ENCODE measurements at places on chromosomes 13 and 19.

DNA sequence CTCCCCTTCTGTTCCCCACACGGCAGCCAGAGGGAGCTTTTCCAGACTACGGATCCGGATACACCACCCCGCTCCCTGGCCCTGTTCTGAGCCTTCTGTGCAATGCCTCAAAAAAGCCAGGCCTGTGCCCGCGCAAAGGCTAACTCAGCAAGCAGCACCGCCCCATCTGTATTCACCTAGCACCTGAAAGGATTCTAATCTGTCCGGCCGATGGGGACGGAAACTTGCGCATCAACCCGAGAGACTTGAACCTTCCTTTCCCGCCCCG lies 589 bp downstream of the ZBTB45 start:
- DNase-seq: peak; percentile 80

- DNase-seq: no peak
Observed at GRCh38 chr13:72804301-72804700, 22.4 kb downstream of the PIBF1 start.

- no peak for DNase-seq
Observed at GRCh38 chr13:41563984-41564365, 106.6 kb downstream of the RGCC start.

- no peak for DNase-seq
Observed at GRCh38 chr13:67223024-67223423, 7.1 kb downstream of the PCDH9 start.

DNA sequence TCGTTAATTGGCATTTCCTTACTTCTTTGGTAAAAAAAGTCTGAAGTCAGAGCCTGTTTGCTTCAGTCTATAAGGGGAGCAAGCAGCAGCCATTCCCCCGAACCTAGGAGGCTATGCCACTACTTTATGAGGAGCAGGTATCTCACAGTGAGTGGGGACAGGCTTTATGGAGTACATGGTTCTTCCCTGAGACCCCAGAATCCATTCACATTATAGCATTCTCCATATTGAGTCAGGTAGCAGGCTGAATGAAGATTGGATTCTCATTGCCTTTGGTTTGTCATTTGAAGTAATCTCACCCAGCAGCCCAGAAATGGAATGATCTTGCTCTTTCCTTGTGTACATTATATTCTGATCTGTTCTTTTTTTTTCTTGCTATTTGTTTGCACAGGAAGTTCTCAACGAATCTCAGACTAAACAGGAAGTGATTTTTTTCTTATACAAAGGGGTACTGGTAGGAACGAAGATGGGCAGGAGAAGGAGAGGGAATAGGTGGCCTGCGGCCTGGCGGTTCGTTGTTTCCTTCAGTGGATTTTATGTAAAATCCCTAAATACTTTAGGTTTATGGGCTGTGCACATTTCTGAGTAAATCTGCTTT lies 74.4 kb downstream of the ARHGAP35 start:
- DNase-seq: no peak

DNA sequence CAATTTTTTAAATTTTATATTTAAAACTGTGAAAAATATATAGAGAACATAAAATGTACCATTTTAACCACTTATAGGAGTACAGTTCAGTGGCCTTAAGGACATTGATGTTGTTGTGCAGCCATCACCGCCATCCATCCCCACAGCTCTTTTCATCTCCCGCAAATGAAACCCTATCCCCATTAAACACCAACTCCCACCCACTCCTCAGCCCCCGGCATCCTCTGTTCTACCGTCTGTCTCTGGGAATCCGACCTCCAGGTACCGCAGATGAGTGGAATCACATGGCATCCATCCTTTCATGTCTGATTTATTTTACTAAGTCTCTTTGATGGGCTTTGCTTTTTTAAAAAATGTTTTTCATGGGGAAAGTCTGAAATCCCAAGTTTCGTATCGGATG lies 23.8 kb upstream of the SMIM17 start:
- no peak for DNase-seq

DNA sequence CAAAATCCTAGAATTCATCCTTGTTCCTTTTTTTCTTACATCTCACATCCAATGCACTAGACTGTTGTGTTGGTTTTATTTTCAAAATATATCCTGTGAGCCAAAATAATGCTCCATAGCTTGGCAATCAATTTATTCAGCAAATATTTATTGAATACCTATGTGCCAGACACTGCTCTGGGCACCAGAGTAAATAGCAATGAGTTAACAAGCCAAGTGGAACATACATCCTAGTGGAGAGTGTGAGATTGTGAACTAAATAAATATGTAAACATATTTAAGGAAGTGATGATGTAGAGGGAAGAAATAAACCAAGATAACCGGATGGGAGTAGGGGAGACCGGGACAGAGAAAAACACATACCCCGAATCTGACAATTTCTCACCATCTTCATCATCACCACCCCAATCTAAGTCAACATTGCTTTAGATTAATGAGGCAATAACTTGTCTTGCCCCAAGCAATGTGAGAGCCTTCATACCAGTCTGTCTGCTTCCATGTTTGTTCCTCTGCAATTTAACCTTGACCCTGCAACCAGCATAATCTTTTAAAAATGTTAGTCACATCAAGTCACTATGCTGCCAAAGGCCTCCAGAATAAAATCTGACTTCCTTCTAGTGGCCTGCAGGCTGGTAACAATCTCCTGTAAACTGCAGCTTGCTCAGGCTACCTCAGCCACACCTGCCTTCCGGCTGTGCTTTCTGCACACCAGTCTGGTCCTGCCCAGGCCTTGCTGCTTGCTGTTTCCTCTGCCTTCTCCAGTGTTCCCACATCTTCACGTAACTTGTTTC lies 199.2 kb downstream of the DLEU7 start:
- DNase-seq: no peak

DNA sequence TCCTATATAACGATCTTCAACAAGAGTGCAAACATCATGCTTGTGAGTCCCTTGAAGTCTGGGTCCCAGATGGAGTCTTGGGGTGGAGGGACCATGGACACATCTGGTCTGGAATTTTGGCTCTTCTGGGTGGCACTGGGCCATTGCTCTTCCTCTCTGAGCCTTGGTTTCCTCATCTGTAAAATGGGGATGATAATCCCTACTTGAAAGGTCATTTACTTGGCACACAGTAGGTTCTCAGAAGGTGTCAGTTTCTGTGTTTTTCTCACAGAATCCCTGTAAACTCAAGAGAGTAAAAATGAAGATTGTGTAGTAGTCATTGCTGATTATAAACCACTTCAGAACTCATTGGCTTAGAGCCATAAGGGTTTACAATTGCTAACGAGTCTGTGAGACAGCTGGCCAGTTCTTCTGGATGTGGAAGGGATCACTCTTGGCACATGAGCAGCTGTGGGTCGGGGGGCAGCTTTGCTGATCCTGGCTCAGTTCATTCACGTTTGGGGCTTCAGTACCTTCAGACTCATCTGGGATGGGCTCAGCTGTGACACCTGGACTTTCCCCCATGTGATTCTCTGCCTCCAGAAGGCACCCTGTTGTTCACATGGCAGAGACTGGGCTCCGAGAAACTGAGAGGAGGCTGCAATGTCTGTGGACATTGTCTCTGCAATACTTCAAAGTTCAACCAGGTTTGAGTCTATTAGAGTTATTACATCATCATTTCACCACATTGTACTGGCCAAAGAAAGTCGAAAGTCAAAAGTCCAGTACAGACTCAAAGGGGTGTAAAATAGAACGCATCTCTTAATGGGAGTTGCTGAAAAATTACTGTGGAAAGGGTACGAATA lies 7.8 kb downstream of the CYP4F12 start:
- no peak for DNase-seq

- DNase-seq: no peak
Observed at GRCh38 chr13:33879118-33879517, 61.2 kb downstream of the RFC3 start.

GRCh38 chr13:87172166-87172835 lies 498.9 kb upstream of the SLITRK5 start:
- no peak for DNase-seq

GRCh38 chr13:25225970-25226369 lies 53.9 kb upstream of the AMER2 start:
- DNase-seq: peak; percentile 27

DNA sequence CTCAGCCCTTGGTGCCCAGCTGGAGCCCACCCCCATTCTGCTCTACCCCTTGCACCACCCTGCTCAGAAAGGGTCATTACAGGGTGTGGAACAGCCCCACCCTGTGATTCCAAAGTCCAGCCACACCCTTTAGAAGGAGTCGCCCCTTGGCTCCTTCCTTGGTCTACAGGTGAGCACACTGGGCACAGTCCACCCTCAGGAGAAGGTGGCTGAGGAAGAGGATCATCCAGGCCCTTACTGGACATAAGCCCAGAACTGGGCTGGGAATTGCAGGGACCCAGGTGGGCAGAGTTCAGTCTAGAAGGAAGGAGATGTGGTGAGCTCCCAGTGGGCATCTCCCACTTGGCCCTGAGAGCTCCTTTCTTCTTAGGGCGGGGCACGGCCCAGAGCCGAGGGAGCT lies 8.6 kb downstream of the SLC46A3 start:
- no peak for DNase-seq

GRCh38 chr19:13149628-13150186 lies 468 bp downstream of the STX10 start:
- DNase-seq: no peak

GRCh38 chr13:37349916-37350315 lies 244.5 kb upstream of the CSNK1A1L start:
- no peak for DNase-seq

GRCh38 chr19:50239921-50240590 lies 36.6 kb downstream of the MYH14 start:
- no peak for DNase-seq

Data from iPS-NIHi11 (cell line).